ENCODE measurements at places on chromosomes 5 and 9.

DNA sequence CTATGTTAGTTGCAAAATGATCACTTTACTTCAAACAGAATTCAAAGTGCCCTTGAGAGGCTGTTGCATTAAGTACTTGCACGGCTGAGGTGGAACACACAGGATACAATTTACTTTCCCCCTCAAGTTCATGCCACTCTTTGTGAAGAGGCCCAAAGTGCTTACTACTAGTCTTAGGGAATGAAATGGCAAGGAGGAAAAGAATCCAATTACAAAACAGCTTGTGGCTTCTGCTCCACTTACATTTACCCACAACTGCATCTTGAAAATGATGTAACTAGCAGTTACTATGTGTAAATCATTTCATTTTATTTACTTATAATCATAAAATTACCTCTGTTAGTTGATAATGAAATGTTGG lies 14.6 kb downstream of the FOXD1 start:
- no peak for DNase-seq

DNA sequence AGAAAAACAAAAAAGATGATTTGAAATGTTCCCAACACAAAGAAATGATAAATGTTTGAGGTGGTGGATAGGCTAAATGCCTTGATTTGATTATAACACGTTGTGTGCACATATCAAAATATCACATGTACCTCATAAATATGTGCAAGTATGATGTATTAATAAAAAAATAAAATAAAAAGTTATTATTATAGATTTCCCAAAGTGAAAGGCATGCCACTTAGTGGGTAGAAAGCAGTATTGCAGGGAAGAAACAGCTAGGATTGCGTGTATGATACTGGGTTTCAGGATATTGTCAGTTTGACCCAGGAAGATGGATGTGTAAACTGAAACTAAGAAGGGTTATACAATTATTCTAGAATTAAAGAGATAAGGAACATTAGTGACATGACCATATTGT lies 3.6 kb upstream of the TMEM38B start:
- DNase-seq = no peak

DNA sequence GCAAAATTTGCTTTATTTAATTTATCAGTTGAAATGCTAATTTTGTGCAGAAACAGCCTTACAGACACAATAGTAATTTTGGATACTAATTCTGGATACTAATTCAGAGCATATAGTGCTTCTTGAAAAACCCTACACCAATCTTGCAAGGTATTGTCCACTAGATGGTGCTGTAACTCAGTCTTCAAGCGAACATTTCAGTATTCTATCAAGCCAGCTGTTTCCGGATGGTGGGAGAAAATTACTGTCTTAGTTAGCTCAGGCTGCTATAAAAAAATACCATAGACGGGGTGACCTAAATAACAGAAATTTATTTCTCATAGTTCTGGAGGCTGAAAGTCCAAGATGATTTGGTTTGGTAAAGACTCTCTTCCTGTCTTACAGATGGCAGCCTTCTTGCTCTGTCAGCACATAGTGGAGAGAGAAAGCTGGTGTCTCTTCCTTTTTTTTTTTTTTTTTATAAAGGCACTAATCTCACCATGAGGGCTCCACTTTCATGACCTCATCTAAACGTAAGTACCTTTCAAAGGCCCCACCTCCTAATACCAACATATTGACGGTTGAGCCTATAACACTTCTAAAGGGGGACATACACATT lies 1306.5 kb upstream of the CDH9 start:
- DNase-seq = no peak

DNA sequence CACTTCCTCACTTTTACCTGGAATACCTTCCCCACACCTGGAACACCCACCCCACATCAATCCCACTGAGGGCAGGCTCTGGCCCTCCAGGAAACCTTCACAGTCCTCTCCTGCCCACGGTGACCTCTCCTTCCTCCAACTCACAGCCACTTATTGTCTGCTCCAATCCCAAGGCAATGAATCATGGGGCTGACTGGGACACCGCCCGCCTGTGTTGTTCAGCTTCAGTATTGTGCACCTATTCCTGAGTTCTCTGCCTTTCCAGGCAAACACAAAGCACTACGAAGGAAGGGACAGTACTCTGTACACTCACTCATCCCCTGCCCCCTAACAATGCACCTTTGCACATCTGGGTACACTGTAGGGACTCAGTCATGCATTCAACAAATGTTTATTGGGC lies 7.3 kb downstream of the PCDH1 start:
- no peak for DNase-seq

DNA sequence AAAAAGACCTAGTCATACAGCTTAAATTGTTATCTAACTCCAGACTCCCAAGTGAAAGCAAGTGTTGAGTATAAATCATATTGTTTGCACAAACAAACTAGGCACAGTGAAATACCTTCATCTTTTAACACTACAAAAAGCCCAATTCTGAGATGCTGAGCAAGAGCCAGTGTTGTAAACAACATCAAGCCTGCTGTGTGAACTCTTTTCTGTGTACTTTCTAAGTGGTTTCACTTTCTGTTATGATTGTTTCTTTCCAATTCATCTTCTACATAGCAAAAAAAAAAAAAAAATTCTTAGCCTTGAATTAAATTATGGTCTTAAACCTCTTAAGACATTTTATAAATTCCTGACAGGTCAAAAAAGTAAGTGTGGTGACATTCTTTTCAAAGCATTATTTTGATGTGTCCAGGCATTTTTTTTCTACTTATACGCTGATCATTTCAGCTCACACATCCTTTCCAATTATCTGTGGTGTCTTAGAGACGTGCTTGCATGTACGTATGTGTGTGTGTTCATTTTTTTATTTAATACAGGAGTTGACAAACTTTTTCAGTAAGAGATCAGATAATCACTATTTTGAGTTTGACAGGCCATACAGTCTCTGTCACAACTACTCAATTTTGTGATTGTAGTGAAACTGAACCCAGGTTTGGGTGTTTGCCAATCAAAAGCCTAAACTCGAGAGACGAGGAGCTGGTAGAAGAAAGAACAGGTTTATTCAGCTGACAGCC lies 556.1 kb downstream of the CDH9 start:
- no peak for DNase-seq

GRCh38 chr9:107176436-107177151 lies 106.5 kb upstream of the RAD23B start:
- no peak for DNase-seq

DNA sequence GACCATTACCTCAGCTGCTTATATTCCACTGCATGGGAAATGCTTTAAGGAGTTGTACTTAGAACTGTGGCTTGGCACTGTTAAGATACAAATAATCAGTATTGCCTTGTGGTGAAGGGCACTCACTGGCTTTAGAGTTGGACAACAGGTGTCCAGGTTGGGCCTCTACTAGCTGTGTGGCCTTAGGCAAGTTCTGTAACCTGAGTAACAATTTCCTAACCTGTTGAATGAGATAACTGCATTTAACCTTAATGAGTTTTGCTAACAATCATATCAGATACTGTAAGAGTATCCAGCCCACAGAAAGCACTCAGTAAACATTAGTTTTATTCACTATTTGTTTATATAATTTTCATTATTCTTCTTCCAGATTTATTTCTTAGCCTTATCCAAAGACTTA lies 17.2 kb upstream of the HK3 start:
- DNase-seq = no peak

DNA sequence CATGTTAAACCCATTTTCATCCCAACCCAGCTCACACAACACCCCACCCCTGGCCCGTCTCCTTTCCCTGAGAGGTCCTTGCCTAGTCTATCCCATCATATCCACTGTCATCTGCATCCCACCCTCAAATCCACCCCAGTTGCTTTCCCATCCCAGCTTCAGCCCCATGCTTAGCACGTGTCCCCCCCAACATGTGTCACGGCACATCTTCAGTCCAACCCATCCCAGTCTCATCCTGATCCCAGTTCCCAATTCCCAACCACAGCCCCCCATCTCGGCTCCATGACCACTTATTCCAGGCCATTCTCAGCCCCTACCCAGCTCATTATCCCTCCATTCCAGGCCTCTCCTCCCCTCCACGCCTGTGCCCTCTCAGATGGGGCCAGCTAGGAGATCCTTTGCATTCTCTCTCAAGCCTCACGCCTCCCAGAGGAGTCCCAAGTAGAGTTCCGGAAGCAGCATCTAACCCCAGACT lies 605 bp upstream of the DBN1 start:
- no peak for DNase-seq

DNA sequence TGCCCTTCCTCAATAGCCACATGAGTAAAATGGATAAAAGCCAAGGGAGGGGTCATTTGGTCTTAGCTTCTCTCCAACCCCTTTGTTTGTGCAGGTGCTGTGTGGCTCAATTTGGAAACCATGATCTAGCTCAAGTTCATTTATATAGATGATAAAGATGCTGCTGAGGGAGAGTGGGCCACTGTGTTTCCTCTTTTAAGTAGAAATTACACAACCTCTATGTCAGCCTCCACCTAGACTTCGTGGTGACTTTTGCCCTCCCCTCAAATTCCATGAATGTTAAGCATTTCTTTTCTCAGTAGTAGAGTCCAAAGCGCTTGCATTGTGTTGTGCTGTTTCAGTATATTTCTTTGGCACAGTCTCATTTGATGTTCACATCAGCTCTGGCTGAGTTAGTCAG lies 241.4 kb downstream of the ARHGAP26 start:
- no peak for DNase-seq

DNA sequence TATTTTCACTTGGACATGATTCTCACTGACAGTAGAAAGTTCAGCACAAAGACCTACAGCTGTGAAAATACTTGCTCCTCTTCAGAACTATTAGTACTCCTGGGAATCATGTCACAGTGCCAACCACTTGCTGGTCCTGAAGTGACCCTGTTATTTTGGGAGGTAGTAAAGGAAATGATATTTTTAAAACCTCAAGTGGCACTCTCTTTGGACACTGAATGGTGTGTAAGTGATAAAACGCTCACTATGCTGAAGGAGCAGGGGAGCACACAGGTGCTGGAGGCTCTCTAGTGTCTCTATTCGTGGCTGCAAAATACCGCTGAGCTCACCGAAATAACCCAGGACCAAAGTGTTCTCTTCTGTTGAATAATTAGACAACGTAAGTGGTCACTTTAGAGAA lies 76.9 kb upstream of the SPATA31D4 start:
- DNase-seq = no peak

DNA sequence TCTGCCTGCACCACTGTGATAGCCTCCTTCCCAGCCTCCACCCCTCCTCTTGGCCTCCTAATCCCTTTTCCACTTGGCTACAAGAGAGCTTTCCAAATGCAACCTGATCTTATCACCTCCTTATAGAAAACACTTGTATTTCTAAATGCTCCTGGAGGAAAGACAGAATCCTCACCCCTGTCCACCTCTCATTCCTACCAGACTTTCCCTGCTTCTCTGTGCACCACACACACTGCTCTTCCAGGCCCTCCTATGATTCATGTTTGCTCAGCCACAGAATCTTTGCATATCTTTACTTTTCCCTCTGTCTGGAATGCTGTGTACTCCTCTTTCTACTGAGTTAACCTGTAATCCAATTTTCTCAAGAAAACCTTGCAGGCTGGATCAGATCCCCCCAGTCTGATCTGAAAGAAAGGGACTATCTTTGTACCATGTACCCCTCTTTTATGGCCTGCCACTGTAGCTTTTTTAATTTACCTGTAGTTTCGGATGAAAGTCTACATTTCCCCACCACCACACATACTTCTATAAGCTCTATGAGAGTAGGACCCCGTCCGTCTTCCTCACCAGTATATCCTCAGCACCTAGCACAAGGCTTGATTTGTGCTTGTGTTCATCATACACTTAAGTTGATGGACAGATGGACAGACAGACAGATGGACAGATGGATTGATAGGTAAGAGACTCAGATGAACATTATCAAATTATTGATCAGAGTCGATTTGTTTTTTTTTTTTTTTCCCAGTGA lies 95.3 kb downstream of the GALNT10 start:
- DNase-seq = no peak

GRCh38 chr9:10268531-10269485 lies 344.0 kb downstream of the PTPRD start:
- no peak for DNase-seq

GRCh38 chr5:123964884-123965283 lies 452.9 kb downstream of the CSNK1G3 start:
- no peak for DNase-seq

DNA sequence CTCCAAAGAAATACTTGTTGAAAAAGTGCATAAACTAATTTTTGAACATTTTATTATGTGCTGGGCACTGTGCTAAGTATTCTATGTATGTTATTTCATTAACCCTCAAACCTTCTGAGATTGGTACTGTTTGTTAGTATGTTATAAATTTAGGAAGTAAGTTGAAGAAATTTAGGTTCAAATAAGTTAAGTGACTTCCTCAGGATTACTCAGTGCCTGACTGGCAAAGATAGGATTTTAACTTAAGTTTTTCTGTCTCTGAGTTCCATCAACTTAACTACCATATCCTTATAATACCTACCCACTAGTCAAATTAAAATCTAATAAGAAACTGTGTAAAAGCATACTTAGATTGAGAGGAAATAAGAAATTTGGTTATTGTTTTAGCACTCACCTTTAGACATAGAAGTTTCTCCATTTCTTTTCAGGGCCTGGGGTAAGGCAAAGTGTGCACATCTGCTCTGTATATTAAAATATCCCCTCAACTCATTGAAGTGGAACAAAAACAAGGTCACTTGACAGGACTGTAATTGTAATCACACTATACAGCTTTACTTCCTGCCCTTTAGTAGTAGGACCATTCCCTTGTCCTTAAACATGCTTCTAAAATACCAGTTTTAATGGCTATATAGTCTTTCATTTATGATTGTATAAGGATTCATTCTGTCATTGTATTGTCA lies 15.2 kb downstream of the TGFBR1 start:
- DNase-seq = no peak

DNA sequence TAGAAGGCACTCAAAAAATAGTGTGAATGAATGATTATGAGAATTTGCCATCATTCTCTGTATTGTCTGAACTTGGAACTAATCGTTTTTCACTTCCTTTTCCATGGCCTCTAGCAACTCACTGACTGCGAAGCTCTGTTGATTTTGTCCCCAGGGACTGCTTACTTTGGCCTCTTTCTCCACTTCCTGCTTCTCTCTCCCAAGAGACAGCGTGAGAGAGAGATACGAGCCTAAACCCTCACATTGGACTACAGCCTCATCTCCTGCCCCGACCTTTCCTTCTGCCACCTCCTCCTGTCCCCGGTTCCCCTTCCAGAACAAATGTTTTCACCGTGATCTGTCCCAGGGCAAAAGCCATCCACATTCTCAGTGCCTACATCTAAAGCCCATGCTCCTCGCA lies 300.8 kb upstream of the PANK3 start:
- DNase-seq = no peak

- no peak for DNase-seq
Observed at GRCh38 chr5:6378766-6379103, 388 bp upstream of the MED10 start.

- DNase-seq = no peak
Observed at GRCh38 chr9:35728041-35728971, 3.7 kb downstream of the TLN1 start.
